Activated effector memory CD4-positive, alpha-beta T cell treated with anti-CD3 and anti-CD28 coated beads, Interleukin-2, amount 50 U/mL, for 16 hours (primary cell): ENCODE measurements at places on chromosomes 16 and 17.

GRCh38 chr16:26709175-26709574, 357.6 kb upstream of the C16orf82 start:
- no peak for DNase-seq

DNA sequence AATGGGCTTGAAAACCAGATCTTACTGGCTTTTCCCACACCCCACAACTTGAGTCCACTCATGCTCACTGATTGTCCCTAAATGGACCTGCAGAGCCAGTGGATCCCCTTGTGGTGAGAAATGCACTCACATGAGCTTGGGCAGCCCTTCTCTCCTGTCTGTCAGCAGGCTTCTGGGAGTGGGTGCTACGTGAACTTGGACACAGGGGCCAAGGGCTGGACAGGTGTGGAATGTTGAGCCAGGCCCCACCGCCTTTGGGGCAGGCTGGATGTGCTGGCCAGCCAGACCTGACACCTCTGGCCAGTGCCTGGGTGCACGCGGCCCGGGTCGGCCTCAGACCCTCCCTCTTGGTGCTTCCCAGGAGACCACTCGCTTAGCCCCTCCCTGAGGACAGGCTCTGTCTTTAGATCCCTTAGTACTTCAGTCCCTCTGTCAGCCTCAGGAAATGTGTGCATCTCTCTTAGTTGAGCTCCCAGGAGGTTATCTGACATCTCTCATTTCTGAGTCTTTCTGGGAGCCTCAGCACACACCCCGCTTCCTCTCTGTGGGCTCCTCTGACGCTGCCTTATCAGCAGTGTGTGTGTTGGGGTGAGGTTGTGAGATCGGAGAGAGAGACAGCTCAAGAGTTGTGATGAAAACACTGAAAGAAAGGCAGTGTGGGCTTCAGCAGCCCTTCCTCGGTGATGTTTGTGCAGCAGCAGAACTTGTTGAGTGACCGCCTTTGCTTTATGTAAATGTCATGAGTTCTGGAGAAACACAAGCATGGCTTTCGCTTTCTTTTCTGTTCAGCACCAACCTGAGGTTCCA, 117.0 kb downstream of the RAB11FIP4 start:
- DNase-seq: peak; percentile 84

GRCh38 chr17:42354956-42355843, 33.0 kb downstream of the STAT3 start:
- DNase-seq: no peak

DNA sequence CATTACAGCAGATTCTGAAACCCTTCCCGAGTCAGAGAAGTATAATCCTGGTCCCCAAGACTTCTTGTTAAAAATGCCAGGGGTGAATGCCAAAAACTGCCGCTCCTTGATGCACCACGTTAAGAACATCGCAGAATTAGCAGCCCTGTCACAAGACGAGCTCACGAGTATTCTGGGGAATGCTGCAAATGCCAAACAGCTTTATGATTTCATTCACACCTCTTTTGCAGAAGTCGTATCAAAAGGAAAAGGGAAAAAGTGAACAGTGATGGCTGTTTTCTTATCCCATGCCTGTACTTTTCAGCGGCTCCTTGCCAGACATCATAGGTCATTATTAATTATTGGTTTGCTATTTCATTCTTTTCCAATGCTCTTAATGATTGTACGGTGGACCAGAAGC, 28.1 kb downstream of the ERCC4 start:
- DNase-seq: no peak

GRCh38 chr16:54268340-54268739, 18.2 kb downstream of the IRX3 start:
- no peak for DNase-seq

DNA sequence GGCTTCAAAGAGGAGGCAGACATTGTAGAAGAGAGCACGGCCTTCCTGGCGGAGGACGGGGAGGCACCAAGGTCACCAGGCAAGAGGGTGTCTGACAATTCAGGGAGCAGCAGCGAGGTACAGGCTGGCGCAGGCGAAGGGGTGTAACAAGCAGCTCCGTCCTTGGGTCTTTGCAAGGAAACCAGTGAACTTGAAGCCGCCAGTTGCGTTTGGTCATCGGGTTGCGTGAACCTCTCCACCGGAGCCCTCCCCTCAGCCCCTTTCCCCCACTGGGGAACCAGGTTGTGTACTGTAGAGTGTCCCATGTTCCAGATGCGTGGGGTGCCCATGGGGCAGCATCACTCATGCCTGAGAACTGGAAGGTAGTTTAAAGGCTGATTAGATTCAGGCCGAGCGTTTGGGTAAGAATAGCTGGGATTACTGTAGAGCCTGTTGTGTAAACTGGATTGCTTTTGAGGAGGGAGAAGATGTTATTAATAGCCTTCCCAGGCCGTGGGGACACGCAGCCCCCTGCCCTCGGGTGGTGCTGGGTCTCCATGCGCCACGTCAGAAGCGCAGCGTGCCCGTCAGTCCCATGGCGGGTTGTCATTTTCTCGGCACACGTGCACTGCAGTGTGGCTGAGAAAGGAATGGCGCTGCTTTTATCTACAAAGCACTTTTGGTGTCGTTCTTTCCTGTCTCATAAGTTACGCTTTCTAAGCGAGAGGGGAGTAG, 2.5 kb downstream of the MRPL12 start:
- DNase-seq: peak; percentile 59
